Stimulated activated CD8-positive, alpha-beta memory T cell treated with anti-CD3 and anti-CD28 coated beads, Interleukin-4, amount 100 ng/mL, for 1 hour (primary cell): ENCODE measurements at places on chromosomes 16 and 17.

DNA sequence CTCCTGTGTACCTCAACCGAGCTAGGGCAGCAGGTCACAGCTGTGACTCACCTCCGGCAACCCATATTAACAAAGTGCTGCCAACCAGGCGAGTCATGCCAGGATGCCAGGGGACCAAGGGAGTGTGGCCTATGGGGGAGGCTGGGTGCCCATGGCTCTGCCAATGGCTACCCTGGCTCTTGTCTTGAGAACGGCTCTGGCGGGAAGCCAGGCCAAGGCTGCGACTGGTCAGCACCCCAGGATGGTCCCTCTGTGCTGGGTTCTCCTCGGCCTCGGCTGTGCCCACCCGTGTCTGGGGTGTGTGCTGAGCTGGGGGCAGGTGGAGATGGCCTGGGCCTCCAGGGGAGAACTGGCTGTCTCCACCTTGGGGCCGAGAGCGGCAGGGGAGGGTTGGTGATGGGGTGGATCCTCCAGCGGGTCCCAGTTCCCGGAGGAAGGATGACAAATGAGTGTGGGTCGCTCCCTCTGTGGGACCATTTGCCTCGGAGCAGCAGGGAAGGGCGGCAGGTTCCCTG is 75.8 kb downstream of the MRC2 start:
- no peak for DNase-seq

DNA sequence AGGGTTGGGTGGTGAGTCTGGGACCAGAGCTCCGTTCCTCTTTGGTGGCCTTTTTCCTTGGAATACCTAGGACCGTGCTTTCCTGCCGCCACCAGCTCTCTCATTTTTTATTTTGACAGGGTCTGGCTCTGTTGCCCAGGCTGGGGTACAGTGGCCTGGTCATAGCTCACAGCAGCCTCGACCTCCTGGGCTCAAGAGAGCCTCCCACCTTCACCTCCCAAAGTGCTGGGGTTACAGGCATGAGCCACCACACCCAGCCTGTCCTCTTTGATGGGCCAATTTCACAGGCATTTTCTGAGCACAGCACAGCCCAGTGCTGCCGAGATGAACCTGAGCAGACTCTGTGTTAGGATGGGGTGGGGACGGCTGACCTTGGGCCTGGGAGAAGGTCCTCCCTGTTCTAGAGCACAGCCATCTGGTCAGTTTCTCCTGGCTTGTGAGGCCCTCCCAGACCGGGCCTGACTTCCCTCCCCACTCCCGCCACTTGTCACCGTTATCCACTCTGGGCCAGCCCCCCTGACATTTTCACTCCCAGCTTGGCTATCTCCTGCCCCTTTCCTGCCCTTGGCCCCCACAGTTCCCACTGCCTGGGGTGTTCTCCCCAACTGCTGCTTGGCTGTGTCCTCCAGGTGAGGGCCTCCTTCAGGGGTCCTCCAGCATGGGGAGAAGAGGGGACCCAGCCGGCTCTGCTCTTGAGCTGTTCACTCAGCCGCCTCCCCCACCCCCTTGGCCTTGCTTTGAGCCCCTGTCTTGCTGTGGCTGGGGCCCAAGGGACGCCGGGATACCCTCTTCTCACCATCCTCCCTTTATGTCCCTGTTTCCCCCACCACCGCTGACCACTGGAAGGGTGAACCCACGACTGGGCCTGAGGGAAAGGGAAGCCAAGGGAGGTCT is 5.0 kb downstream of the ADCY7 start:
- no peak for DNase-seq

- DNase-seq, result no peak
Measured at GRCh38 chr17:46947216-46947615, 24.3 kb downstream of the GOSR2 start.

GRCh38 chr16:48591976-48592375 is 18.0 kb downstream of the N4BP1 start:
- DNase-seq, result no peak

GRCh38 chr17:79746889-79747507 is 16.3 kb downstream of the ENPP7 start:
- DNase-seq, result no peak
